Endothelial cell of umbilical vein (primary cell): ENCODE measurements at places on chromosomes 16 and 17. TPM values are rescaled to one million over a fixed set of nuclear protein-coding genes. Genes with fewer than 3 reads are reported as not detected.

Gene CHTF18
- total RNA-seq: 58.6 and 69.5 TPM in 2 replicates

GRCh38 chr16:17222871-17223401, 247.8 kb downstream of the XYLT1 start:
- DNase-seq: no peak
- H3K4me3 ChIP-seq: no peak overlapping the region
- H3K27ac ChIP-seq: no peak overlapping the region
- H3K27me3 ChIP-seq: no peaks in the 10 kb centered on the region
- no peaks in the 10 kb centered on the region for H3K4me1 ChIP-seq
- no peaks in the 10 kb centered on the region for H3K36me3 ChIP-seq

GRCh38 chr17:17824783-17825614, 11.8 kb downstream of the SREBF1 start:
- H3K27me3 ChIP-seq: no peaks in the 10 kb centered on the region
- no peak overlapping the region for H3K4me3 ChIP-seq
- peaks cover 27% of the 10 kb centered on the region for H3K4me1 ChIP-seq
- H3K36me3 ChIP-seq: no peaks in the 10 kb centered on the region
- no peak for DNase-seq

Gene HP
- not detected in 2 replicates for total RNA-seq

- H3K4me3 ChIP-seq: no peak overlapping the region
- DNase-seq: peak; percentile 25
- H3K27me3 ChIP-seq: no peaks in the 10 kb centered on the region
These were observed 1.1 kb downstream of the ABCA9 start for GRCh38 chr17:69059458-69060175.

Gene CNGB1
- total RNA-seq: not detected in 2 replicates

DNA sequence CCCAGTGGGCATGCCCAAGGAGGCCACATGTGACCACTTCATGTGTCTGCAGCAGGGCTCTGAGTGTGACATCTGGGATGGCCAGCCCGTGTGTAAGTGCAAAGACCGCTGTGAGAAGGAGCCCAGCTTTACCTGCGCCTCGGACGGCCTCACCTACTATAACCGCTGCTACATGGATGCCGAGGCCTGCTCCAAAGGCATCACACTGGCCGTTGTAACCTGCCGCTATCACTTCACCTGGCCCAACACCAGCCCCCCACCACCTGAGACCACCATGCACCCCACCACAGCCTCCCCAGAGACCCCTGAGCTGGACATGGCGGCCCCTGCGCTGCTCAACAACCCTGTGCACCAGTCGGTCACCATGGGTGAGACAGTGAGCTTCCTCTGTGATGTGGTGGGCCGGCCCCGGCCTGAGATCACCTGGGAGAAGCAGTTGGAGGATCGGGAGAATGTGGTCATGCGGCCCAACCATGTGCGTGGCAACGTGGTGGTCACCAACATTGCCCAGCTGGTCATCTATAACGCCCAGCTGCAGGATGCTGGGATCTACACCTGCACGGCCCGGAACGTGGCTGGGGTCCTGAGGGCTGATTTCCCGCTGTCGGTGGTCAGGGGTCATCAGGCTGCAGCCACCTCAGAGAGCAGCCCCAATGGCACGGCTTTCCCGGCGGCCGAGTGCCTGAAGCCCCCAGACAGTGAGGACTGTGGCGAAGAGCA, 4.4 kb downstream of the WFIKKN2 start:
- no peak overlapping the region for H3K27ac ChIP-seq
- H3K4me1 ChIP-seq: no peaks in the 10 kb centered on the region
- DNase-seq: no peak

GRCh38 chr17:79907217-79907715, 68.0 kb upstream of the CBX4 start:
- H3K27me3 ChIP-seq: no peaks in the 10 kb centered on the region
- no peak for DNase-seq
- H3K4me3 ChIP-seq: no peak overlapping the region
- no peaks in the 10 kb centered on the region for H3K36me3 ChIP-seq
- H3K27ac ChIP-seq: no peak overlapping the region

DNA sequence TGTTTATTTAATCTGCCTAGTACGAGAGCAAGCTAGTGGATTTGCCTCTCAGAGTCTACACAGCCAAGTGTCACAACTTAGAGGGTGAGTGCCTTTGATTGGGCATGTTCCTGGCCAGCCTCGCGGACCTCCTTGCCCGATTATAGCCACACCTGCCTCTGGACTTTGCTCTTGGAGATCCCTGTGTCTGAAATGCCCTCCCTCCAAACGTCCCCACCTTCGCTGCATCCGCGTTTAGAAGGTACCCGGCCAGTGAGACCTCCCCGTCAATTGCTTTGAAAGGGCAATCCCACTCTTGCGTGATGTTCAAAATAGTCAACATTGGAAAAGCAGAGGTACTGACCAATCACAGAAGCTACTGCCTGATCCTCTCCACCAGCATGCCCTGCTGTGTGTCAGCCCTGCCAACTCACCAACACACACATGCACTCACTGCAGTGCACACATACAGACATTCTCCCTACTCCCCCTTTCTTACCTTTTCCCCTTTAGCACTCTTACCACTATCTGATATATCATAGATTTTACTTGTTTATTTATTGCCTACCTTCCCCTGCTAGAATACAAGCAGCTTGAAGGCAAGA, 6.5 kb upstream of the SDK2 start:
- H3K36me3 ChIP-seq: no peaks in the 10 kb centered on the region
- DNase-seq: no peak
- H3K27ac ChIP-seq: no peak overlapping the region
- H3K27me3 ChIP-seq: peaks cover 5% of the 10 kb centered on the region
- no peaks in the 10 kb centered on the region for H3K4me1 ChIP-seq

Gene NGFR
- not detected in 2 replicates for total RNA-seq

DNA sequence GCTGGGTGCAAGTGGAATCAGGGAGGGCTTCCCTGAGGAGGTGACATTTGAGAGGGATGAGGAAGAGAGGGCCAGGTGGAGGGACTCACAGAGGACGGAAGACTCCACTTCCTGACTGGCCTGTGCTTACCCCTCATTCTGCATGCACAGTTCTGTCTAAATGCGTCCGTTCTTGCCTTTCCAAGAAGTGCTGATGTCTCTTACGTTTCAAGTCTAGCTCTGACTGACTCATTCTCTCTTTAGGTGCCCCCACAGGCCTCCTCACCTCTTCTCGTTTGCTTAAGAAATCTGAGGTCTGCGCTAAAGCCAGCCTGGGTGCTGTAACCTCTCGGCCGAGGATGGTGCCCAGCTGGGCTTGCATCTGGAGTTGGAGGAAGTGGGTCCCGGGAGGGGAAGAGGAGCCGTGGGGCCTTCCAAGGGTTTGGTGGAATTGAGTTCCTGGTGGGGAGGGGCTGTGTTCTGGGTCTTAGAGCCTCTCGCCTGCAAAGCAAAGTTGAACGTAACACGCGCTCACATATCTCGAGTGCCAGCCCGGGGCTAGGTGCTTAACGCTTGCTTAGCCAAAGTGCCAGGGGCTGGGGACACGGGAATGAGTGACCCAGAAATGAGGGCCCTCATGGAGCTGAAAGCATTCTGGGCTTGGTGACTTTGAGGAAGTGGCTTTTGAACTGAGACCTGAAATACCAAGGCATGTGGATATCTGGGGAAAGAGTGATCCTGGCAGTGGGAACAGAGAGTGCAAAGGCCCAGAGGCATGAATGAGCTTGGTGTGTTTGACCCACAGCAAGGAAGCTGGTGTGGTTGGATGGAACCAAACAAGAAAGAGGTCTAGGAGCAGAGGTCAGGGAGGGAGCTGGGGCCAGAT, 4.8 kb downstream of the IL4R start:
- peaks cover 6% of the 10 kb centered on the region for H3K36me3 ChIP-seq
- H3K4me3 ChIP-seq: no peak overlapping the region
- DNase-seq: no peak
- H3K27ac ChIP-seq: no peak overlapping the region
- H3K4me1 ChIP-seq: peaks cover 37% of the 10 kb centered on the region
- H3K27me3 ChIP-seq: no peaks in the 10 kb centered on the region

Gene TBX6
- total RNA-seq: 0.42 and 0.60 TPM in 2 replicates

Gene PPP1R27
- total RNA-seq: not detected in 2 replicates

DNA sequence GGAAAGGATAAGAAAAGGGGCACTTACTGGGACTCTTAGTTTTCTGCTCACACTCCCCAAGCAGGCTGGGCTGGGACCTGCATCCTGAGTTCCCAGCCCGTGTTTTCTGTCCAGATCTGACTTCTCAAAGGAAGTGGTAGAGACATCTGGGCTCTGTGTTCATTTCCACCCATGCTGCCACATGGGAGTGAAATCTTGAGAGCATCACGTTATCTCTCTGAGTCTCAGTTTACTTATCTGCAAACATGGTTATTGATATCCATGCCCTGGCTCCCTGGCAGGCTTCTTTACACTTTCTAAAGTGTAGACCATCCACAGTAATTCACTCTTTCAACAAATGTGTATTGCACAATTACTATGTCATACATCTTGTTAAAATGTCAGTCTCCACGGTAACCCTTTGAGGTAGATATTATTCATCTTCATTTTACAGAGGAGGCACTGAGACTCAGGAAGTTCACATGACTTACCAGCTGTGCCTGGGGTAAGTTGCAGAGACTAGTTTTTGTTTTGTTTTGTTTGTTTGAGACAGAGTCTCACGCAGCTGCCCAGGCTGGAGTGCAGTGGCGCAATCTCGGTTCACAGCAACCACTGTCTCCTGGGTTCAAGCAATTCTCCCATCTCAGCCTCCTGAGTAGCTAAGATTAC, 3.4 kb downstream of the ZNF688 start:
- no peaks in the 10 kb centered on the region for H3K36me3 ChIP-seq
- DNase-seq: no peak
- peaks cover 16% of the 10 kb centered on the region for H3K4me1 ChIP-seq
- H3K27me3 ChIP-seq: no peaks in the 10 kb centered on the region
- H3K27ac ChIP-seq: no peak overlapping the region

Gene TRIM65
- 28.1 and 33.5 TPM in 2 replicates for total RNA-seq

DNA sequence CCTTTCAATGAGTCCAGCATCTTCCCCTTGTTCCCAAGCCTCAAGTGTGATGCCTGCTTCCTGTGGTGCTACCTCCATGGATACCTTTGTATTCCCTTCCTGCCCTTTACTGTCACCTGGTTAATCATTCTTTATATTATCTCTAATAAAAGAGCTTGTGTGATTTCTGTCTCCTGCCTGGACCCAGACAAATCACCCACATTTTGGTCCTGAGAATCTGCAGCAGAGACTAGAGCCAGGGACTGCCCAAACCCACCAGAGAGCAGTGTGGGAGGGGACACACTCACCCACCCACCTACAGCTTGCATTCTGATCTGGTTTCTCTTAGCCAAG, 30.2 kb downstream of the CDRT4 start:
- H3K27me3 ChIP-seq: no peaks in the 10 kb centered on the region
- no peak overlapping the region for H3K27ac ChIP-seq
- DNase-seq: no peak
- H3K36me3 ChIP-seq: no peaks in the 10 kb centered on the region

DNA sequence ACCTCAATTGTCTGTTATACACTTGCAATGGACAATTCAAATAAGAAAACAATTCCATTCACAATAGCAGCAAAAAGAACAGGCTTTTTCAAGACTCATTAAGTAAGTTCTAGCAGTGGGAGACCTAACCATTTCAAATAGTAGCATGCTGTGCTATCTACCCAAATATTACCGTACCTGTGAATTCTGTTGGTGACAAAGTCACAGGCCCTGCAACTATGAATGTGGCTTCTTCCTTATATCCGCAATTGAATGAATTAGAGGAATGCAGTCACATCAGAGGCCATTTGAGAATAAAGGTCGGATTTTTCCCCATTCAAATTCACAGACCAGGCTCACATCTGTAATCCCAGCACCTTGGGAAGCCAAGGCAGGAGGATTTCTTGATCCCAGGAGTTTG, 800 bp upstream of the NME4 start:
- no peak for DNase-seq
- no peak overlapping the region for H3K27ac ChIP-seq
- H3K27me3 ChIP-seq: no peaks in the 10 kb centered on the region
- peaks cover 10% of the 10 kb centered on the region for H3K4me1 ChIP-seq
- H3K4me3 ChIP-seq: no peak overlapping the region

DNA sequence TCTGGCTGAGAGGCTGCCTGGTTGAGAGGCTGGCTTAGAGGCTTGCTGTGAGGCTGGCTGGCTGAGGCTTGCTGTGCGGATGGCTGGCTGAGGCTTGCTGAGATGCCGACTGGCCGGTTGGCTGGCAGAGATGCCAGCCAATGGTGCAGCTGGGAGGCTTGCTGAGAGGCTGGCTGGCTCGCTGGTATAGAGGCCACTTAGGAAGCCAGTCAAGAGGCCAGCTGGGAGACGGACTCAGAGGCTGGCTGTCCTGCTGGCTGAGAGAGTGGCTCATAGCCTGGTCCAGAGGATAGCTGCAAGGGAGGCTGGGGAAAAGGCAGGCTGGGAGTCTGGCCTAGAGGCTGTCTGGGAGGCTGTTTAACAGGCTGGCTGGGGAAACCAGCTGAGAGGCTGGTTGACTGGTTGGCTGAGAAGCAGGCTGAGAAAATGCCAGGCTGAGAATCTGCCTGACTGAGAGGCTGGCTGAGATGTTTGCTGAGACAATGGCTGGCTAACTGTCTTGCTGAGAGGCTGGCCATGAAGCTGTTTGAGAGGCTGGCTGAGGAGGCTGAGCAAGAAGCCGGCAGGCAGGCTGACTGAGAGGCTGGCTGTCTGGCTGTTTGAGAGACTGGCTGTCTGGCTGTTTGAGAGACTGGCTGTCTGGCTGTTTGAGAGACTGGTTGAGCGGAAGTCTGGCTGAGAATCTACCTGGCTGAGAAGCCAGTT, 37.5 kb upstream of the ACSM2B start:
- no peak overlapping the region for H3K4me3 ChIP-seq
- no peaks in the 10 kb centered on the region for H3K4me1 ChIP-seq
- H3K36me3 ChIP-seq: no peaks in the 10 kb centered on the region
- DNase-seq: no peak
- H3K27ac ChIP-seq: no peak overlapping the region

Gene KRTAP9-8
- not detected in 2 replicates for total RNA-seq

DNA sequence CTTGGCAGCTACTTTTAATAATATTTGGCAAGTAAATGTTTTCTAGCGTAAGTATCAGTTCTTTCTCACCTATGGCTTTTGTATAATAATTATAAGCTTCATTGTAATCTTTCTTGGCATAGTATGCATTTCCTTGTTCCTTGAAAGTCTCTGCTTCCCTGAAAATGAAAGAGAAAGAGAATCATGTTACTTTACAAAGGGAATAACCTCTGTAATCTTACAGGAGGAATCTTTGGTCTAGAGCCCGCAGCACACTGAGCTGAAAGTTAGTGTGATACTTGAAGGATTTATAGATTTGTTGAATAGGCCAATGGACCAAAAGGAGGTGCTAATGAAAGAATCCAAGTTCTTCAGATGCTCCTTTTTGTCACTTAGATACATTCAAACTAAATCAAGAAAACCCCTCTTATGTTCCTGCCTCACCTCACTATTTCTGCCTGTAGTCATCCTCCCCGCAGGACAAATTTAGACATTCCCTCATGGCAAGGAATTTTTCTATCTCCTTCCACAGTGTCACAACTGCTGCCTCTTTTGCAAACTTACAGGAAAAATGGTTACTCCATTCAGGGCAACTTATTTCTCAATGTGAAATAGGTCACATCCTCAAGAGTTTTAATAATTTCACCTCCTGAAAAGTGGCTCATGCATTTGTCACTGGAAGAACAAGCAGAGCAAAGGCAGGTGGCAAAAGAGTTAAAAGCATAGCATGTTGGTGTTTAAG, 16.7 kb downstream of the DNAJC7 start:
- H3K27ac ChIP-seq: no peak overlapping the region
- peaks cover 16% of the 10 kb centered on the region for H3K4me1 ChIP-seq
- H3K4me3 ChIP-seq: no peak overlapping the region
- DNase-seq: no peak
- H3K36me3 ChIP-seq: peaks cover 21% of the 10 kb centered on the region

GRCh38 chr16:81401035-81401950, 43.3 kb upstream of the CMIP start:
- H3K4me3 ChIP-seq: no peak overlapping the region
- no peaks in the 10 kb centered on the region for H3K27me3 ChIP-seq
- peaks cover 22% of the 10 kb centered on the region for H3K4me1 ChIP-seq
- peak; percentile 64 for DNase-seq
- no peaks in the 10 kb centered on the region for H3K36me3 ChIP-seq
